ENCODE measurements at places on chromosomes 7 and 10.

GRCh38 chr7:74544706-74545469, 91.2 kb downstream of the GTF2IRD1 start:
- DNase-seq: no peak

DNA sequence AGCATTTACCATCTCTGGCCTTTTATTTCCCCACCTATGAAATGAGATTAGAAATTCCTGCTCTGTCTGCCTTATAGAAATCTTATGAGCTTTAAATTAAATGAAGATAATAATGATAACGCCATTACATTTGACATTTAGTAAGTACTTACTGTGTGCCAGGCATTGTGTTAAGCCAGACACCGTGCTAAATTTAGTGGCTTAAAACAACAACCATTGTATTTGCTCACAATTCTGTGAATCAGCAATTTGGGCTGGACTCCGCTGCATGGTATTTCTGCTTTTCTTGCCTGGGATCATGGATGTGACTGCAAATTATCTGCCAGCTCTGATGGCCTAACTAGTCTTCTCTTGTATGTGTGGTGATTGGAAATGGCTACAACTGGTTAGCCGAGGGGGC, 56.4 kb upstream of the CCDC6 start:
- no peak for DNase-seq

DNA sequence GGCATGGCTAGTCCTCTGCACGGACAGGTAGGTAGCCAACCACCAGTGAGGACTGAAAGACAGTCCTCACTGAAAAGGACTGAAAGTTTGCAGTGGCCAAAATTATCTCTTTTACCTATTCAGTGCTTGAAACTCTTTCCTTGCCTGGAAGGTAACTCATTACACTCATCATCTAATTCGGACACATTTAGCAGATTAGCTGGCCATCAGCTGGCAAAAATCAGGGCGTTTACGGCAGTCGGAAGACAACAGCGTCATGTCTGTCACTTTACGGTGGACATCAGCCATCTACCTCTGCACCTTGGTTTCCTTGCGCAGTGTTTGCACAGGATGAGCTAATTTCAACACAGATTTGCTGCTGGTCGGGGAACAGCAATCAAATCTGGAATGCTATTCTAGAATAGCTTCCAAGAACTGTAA, 740 bp downstream of the ANXA7 start:
- peak; percentile 4 for DNase-seq

DNA sequence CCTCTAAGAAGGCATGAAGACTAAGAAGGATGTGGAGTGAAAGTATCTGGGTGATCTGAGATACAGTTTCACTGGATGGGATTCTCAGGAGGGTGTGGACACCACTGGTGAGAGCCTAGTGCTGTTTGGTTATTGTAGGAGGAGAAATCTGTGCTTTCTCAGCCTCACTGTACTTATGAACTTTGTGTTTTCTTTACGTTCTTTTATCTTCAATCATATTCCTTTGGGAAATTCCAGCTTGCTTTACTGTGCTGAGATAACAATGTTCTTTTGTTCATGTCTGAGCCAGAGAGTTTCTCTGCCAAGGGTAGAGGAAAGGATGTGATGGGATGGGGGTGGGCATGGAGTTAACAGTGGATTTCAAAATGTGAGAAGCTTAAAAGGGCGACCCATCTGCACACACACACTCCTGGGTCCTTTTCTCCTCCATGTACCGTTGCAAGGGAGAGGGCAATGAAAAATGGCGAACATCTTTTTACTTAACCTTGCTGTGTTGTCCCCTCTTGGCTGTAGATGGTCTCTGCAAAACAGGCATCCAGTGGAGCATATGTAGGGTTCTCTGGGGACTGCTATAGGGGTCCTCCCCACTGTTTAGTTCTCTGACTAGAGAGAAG, 25.0 kb upstream of the TAX1BP1 start:
- DNase-seq: no peak

DNA sequence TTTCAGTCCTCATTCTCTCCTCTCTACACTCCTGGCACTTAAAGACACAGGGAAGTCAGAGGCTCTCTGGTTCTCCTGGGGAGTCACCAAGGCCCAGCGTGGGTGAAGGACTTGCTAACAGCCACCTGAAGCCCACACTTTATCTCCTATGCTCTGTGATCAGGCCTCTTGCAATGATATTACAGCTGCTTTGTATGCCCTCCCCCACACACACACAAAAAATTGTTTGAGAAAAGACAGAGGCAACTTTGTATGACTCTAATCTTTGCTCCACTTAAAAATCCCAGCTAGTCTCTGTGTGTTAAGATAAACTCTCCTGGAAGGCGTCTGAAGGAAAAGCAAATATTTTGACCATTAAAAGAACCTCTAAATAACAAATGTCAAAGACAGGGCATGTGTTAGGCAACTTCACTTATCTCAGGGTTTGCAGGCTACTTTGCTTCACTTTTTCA, 507.2 kb downstream of the TNS3 start:
- no peak for DNase-seq

DNA sequence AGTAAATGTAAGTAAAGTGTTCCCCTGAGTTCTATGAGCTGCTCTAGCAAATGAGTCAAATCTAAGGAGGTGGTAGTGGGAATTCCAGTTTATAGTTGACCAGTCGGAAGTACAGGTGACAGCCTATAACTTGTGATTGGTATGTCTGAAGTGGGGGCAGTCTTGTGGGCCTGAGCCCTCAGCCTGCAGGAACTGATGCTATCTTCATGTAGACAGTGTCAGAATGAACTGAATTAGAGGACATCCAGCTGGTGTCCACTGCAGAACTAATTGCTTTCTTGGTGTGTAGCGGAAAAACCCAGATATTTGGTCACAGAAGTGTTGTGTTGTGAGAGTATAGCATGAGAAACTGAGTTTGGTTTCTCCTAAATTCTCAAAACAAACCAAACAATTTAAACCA, 127.9 kb upstream of the AMPH start:
- no peak for DNase-seq

DNA sequence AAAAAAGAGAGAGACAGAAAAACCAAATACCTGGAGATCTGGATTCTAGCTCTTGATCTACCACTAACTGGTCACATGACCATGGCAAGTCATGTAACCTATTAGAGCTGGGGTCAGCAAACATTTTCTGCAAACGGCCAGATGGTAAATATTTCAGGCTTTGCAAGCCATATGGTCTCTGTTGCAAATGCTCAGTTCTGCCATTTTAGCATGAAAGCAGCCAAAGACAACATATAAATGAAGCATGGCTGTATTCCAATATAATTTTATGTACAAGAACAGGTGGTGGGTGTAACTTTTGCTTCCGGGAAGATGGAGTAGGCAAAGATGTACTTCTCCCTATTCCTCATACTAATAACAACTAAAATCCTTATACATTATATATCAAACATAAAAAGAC, 6.7 kb downstream of the FRA10AC1 start:
- no peak for DNase-seq

GRCh38 chr10:112666094-112666493, 219.1 kb downstream of the VTI1A start:
- no peak for DNase-seq

DNA sequence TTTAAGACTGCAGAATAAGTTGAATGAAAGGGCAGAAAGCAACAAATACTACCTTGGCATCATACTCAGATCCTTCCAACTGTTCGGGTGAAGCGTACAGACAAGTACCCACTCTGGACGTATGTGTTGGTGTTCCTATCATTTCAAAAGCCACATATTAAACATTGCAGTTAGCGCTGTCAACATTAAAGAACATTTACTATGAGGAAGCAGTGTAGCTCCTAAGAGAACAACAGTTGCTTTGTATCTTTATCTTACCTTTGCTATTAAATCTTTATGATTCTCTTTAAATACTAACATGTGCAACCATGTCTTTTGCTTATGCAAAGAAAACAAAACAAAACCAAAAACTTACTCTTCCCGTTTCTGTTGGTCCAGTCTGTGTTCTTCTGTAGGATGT, 2.6 kb upstream of the ANKRD61 start:
- DNase-seq: no peak

GRCh38 chr7:134752006-134752760, 27.3 kb upstream of the CALD1 start:
- no peak for DNase-seq

DNA sequence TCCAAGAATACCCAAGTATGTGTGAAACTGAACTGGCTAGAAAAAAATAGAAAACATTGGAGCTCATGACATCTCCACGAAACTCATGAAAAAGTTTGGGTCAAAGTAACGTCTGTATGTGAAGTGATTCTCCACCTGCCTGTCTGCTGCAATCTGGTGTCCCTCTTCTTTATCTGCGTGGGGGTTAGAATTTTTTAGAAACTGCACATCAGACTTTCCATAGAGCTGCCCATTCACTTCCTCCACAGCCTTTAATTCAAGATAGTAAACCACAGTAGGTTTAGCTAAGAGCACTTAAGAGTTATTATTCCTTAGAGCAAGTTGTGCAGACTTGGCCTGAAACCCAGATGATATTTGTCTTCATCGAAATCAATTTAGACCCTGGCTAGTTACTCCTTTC, 55.3 kb downstream of the SCIN start:
- no peak for DNase-seq

DNA sequence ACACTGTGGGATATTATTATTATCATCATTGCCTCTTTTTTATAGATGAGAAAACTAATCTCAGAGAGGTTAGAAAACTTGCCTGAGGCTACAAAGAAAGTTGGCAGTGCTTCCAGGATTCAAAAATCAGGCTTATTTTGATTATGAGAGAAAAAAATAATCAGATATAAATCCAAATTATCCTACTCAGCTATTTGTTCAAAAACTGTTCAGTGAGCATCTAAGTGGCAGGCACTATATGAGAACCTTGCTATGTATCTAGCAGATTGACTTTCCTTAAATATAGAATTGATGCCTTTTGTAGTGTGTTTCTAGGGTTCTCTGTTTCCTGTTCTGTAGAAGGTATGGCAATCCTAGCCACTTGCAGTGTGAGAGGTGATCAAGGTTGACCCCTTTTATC, 60.0 kb upstream of the SLC35B4 start:
- no peak for DNase-seq

GRCh38 chr10:115278294-115278693, 185.1 kb downstream of the ATRNL1 start:
- DNase-seq: no peak

- DNase-seq: no peak
Measured at GRCh38 chr7:48144291-48144768, 26.9 kb upstream of the ABCA13 start.

- DNase-seq: no peak
Measured at GRCh38 chr7:20299647-20300312, 30.9 kb upstream of the ITGB8 start.

- DNase-seq: no peak
Measured at GRCh38 chr10:31404640-31405039, 85.6 kb downstream of the ZEB1 start.

GRCh38 chr7:157273208-157274093, 63.4 kb upstream of the DNAJB6 start:
- DNase-seq: peak; percentile 36

DNA sequence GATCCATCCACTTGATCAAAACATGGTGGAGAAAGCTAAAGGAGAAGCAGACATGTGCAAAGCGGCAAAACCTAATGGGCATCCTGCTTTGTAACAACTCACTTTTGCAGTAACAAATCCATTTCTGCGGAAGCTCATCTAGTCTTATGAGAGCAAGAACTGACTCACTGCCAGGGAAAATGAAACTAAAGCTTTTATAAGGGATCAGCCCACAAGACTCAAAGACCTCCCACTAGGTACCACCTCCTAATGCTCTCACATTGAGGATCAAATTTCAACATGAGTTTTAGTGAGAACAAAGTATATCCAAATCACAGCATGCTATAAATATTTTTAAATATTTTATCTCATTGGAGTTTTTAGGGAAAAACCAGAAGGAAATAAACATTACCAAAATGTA, 120.1 kb upstream of the GNAI1 start:
- DNase-seq: no peak

DNA sequence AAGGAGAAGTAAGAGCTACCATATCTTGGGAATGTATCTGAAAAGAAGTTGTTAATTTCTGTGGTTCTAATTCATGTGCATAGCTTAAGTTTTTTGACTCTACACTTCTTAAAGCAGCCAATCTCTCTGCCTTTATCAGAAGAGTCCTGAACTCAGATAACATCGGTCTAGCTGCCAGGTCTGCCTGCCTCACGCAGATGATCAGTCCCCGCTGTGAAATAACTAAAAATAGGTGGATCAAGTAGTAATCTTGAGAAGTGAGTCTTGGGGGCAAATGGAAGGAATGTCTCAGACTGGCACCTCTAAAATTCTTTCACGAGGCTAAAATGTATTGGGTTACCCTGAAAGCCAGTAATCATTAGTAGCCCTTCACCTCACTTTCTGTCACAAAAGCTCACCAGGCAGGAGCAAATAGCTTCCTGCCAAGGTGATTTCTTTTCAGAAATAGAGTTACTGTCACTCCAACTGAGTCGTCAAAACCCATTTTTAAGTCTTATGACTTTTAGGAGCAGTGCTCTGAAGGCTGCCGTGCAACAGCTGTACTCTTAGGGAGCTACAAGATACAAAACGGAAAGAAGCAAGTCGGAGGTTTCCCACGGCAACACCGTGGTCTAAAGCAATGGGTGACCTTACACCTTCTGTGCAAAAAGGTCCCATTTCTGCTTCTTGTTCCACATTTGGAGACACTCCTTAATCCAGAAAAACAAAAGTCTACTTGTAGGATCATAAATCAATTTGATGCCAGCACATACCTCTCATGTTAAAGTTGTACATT, 85.2 kb downstream of the ABCB5 start:
- no peak for DNase-seq

DNA sequence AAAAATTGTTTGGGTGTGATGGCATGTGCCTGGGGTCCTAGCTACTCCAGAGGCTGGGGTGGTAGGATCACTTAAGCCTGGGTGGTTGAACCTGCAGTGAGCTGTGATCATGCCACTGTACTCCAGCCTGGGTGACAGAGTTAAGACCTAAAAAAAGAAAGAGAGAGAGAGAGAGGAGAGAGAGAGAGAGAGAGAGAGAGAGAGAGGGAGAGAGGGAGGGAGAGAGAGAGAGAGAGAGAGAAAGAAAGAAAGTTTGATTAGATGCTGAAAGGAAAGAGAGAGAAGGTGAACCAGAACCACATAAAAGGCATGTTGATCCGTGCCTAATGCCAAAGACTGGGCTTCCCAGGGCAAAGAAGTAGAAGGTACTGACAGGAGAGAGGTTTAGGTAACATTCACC, 11.1 kb downstream of the ABCB1 start:
- no peak for DNase-seq

Measured in stimulated activated CD4-positive, alpha-beta T cell treated with anti-CD3 and anti-CD28 coated beads, TNF-alpha, amount 100 ng/mL, for 48 hours (primary cell).